Activated T-cell treated with anti-CD3 and anti-CD28 coated beads, Interleukin-2, amount 50 U/mL, for 1 hour (primary cell): ENCODE measurements at places on chromosomes 11 and 22.

- DNase-seq, result peak; percentile 92
Measured at GRCh38 chr11:118956094-118956846, at the start of gene UPK2. TSS of gene UPK2 (plus strand) at chr11:118956298. CDS start at chr11:118956351, 53 bp downstream.

DNA sequence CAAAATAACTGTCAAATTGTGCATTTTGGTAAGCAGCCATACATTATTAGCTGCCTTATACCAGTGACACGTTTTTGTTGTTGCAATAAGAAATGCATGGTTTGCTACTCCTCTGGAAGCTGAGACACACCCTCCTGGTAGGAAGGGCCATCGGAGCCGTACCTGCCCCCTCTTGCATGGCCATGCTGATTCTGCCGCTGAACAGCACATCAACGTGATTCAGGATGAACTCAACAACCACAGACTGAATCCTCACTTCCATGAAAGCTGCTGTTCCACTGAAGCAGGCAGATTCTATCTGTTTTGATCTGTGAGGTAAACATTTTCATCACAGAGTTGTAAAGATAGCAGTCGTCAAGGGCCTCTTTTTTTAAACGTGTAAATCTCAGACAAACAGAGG is 38.6 kb upstream of the TP53AIP1 start:
- no peak for DNase-seq

GRCh38 chr11:9176136-9176535 is 84.7 kb upstream of the SCUBE2 start:
- no peak for DNase-seq

GRCh38 chr11:85848006-85848405 is 7.2 kb upstream of the CCDC83 start:
- no peak for DNase-seq

DNA sequence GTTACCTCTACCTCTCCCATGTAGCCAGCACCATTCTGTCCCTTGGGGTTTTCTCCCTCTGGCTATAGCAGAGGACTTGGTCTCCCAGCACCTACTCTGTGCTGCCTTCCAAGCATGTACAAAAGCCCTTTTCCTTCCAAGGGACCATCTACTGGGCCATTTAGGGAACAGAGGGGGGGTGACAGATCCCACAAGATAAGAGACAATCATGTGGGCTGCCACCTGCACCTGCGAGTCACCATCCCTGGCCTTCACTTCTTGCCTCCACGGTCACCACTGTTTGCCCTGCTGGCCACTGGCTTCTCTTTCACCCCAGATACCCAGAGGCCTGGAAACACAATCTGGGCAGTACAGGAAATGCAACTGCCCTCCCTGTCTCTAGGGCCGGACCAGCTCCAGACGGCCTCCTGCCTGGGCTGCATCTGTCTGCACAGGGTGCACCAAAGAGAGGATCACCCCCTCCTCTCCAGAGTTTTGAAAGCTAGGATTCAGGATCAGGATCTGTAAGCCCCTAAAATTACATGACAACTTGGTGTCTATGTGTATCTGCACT is 160.8 kb upstream of the NECTIN1 start:
- no peak for DNase-seq

DNA sequence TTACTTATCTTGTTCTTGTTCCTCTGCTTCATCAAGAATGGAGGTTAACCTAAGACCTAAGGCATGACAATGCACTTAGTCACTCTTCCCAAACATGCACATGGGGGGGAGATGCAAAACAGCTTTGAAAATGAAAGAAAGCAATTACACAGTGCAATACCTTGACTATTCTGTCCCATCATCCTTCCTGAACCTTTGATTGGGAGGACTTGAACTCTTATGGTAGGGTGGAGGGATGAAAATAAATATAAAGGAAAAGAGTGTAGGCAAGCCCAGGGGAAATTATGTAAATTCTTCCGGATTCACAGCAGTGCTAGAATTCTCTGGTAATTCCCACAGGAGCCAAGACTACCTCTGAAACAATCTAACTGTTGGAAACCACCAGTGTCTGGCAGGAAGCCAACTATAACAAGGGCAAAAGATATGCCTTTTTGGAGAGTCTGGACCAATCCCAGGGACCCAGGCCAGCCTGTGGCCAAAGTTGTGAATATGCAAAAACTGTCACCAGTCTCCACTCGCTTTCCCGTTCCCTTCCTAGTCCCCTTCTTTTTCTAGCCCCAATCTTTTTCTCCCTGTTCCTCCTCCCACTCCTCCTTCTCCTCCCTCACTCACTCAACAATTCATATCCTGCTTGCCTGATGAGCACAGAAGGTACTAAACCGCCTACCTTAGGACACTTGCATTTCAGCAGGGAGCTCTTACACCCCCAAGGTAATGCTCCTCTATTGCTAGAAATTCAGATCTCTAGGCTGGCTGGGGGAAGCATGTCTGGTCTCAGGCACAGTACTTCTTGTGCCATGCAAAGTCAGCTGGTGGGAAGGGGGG is 2.5 kb upstream of the RCN1 start:
- no peak for DNase-seq

GRCh38 chr11:34731603-34732002 is 110.7 kb downstream of the EHF start:
- DNase-seq, result no peak

DNA sequence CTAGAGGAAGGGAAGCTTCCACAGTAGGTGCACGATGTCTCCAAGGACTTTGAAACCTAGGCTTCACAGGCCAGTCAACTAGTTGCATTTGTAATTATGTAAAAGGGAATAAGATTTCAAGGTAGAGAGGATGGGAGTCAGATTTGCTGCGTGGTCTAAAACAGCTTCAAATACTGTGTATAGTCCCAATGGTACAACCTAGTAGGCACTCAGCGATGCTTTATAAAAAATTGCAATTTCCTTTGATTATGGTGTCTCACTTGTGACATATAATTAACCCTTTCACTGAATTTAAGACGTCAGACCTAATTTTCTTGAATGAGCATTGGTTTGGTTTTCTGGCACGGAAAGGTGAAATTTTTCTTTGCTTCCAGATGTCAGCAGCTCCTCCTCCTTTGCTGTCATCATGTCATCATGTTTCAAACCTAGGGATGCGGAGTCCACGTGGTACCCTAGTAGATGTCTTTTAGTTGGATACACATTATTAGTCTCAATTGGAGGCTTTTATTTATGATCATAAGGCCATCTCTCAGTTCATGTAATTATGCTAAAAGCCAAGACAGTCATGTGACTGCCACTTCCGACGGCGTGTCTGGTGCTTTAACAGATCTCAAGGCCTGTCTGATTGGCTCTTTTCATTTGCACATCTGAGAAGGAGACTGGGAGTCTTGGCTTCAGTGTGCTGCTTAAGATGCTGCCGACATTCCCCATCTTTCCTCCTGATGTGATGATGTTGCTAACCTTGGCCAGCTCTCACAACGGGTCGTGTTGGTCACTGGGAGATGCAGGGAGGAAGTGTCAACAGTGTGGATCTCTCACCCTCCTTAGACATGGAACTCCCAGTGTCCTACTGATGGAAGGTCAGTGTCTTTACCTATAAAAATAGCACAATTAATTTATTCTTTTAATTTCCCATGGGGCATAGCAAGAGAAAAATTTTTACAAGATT is 134.0 kb downstream of the HIPK3 start:
- no peak for DNase-seq

- peak; percentile 3 for DNase-seq
Measured at GRCh38 chr22:48885919-48886305, 941.8 kb downstream of the BRD1 start.

DNA sequence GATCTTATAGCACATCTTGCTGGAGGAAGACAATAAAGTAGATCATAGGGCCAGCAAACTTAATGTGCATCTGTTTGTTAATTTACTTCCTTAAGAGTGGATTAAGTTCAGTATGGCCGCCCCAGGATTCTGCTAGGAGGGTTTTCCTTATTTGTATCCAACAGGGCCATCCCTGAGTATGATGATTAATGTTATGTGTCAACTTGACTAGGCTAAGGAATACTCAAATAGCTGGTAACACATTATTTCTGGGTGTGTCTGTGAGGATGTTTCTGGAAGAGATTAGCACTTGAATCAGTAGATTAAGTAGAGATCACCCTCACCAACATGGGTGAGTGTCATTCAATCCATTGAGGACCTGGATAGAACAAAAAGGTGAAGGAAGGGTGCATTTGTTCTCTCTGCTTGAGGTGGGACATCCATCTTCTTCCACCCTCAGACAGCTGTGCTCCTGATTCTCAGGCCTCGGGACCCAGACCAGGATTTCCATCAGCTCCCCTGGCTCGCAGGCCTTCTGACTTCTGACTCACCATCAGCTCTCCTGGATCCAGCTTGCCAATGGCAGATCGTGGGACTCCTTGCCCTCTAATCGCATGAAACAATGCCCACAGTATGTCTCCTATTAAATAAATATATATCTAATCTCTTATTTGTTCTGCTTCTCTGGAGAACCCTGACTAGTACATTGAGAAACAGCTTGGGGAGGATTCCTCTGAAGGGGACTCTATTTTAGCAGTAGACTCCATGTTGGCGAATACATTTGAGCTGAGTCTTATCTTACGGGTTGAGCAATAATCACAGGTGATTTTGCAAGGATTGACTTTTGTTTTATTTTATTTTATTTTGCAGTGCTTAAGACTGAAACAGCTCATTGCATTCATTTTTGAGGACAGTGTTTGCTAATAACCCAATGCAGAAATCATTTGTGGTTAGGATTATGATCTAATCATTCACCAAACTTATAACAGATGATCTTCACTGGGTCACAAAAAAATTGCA is 9.0 kb upstream of the ZBTB44 start:
- no peak for DNase-seq

- DNase-seq, result no peak
Measured at GRCh38 chr11:68541991-68542390, 81.4 kb downstream of the PPP6R3 start.

- no peak for DNase-seq
Measured at GRCh38 chr11:9037963-9038362, 34.2 kb upstream of the NRIP3 start.

DNA sequence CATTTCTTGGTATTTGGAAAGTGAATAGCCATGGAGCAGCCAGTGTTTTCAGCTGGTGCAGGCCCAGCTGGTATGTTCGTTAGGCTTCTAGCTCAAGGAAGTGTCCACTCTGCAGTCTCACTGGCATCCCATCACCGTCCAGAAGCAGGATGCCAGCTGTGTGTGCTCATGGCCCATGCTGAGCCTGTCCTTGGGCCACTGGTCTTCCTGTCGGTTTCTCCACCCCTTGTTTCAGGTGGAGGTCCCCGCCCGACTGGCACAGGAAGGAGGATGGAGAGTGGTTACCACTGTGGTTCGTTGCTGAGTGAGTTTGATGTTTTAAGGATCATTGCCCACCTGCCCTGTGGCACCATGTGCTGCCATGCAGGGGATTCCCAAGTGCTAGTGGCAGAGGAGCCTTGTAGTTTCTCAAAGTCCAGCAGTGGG is 63.7 kb downstream of the MED15 start:
- DNase-seq, result no peak

GRCh38 chr11:4887591-4887990 is 5.9 kb downstream of the OR51T1 start:
- DNase-seq, result no peak

- peak; percentile 24 for DNase-seq
Measured at GRCh38 chr11:20162824-20163782, 2.8 kb upstream of the DBX1 start.

DNA sequence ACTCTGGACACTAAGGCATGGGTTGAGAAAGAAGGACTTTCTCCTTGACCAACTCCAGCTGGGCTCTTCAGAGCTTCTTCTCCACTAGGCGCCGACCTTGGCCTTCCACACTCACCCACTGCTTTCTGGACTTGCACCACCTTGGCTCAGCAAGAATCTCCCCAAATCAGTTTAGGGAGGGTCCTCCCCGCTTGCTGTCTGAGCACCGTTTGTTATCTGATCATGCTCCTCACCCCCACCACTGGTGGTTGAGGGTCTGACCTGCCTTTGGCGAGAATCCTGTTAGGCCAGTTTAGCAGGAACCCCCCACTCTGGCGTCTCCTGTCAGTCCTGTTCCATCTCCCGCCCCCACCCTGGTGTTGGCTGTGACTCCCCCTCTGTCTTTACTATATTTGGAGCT is 10.4 kb downstream of the APOL2 start:
- no peak for DNase-seq

GRCh38 chr22:26781596-26781995 is 124.2 kb downstream of the MIAT start:
- no peak for DNase-seq

DNA sequence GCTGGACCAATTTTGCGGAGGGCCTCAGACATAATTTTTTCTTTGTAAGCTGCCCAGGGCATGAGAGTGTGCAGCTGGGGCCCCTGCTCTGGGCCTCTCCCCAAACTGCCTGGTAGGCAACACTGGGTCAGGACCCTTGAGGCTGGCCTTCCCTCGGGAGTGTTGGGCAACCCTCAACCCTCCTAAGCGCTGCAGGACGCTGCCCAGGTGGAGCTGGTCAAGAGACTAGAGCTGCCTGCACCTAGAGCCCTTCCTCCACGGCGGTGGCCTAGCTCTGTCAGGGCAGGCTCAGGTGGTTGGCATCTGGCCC is 505 bp upstream of the TMEM132A start:
- no peak for DNase-seq

DNA sequence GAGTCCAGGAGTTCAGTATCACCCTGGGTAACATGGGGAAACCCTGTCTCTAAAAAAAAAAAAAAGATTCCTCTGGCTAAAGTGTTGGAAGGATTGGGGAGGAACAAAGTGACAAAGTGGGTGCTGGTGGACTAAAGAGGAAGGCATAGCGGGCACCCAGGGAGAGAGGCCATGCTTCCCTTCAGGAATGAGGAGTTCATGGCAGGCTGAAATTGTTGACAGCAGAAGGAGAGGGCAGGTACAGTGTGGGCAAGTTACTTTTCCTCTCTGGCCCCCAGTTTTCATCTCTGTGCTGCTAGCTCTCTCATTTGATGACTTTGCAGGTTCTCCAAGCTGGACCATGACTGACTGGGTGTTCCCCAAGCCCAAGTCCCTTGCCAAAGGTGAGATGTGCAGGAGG is 4.4 kb upstream of the SYT13 start:
- DNase-seq, result no peak

- no peak for DNase-seq
Measured at GRCh38 chr11:24298146-24298545, 198.7 kb upstream of the LUZP2 start.

DNA sequence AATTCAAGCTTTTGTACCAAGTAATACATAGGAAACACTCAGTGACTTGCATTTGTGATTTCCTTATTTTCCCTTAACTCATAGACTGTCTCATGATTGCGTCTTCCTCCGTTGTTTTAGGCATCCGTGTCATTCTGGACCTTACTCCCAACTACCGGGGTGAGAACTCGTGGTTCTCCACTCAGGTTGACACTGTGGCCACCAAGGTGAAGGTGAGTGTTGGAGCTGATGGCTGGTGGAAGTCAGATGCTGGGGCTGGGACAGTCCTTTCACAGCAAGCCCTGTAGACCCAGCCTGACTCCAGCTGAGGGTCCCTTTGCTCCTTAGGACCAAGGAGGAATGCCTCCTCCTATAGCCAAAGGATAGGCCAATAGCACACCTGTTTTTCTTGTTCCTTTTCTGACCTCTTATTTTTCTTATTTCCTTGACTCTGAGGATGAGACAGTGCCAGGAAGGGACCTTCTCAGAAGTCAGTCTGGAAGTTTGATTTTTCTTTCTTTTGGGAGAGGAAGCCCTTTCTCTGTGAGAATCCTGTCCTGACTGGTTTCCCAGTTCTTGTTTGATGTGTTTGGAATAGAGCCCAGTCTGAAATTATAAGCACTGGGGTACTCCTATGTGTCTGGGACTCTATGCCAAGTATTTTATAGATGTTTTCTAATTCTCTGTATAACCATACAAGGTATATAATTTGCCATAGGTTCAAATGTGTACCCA is 2.2 kb downstream of the SLC3A2 start:
- DNase-seq, result no peak

- peak; percentile 90 for DNase-seq
Measured at GRCh38 chr22:41939981-41940831, 6.7 kb downstream of the CENPM start.

GRCh38 chr11:112156956-112157766 is 6.7 kb downstream of the IL18 start:
- no peak for DNase-seq

- no peak for DNase-seq
Measured at GRCh38 chr11:127625402-127625801, 624.8 kb upstream of the KIRREL3 start.
